ENCODE measurements at places on chromosomes 6 and 20.
A peak's percentile ranks its signal among the peaks of the same experiment; 100 is the strongest.

DNA sequence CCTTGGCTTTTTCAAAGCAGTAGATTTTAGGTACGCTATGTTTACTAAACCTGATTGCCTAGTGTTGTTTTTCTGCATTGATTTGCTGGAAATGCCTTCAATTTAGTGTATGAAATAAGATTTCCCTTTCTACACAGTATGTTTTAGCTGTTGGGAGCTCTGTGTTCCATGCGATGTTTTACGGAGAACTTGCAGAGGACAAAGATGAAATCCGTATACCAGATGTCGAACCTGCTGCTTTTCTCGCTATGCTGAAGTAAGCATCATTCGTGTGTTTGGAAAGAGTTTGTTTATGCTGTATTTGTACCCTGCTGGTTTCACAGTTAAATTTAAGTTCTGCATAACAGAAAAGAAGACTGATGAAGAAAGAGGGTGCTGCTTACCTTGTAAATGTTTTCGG is 1.9 kb downstream of the BTBD3 start:
- no peak for DNase-seq

- no peak for DNase-seq
Measured at GRCh38 chr6:7390226-7390878, 744 bp downstream of the RIOK1 start.

DNA sequence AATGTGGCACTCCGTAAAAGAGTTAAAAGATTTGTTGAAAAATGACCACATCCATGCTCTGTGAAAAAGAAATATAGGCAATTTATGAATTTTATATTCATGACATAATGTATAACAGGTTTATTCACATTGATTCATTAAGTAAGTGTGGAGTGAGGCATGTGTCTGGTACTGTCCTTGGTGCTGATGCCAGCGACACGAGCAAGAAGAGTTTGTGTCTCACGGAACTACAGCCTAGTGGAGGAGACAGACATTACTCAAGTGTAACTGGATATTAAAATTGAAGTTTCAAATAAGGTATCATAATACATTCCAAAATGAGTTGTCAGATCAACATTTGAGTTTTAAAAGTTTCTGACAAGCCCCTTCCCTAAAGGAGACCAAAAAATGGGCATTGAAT is 158.2 kb upstream of the PRND start:
- no peak for DNase-seq

- no peak for DNase-seq
Measured at GRCh38 chr6:4023240-4023639, 55.7 kb downstream of the FAM217A start.

DNA sequence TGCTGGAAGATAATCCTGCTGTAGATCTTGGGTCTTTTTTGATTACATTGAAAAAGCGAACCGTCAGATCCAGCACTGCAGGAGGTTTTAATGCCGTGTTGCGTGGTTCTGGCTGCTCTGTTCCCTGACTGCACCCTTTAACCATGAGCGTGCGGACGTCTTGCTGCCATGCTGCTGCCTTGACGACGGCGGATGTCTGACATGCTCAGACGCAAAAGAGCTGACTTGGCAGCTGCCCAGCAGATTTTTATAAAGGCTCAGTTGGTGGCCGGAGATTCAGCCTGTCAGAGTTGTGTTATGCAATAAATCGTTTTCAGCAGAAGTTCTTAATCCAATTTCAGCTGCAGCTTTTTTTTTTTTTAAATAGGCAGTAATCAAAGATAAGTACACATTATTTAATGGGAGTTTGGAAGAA is 119.4 kb downstream of the JARID2 start:
- peak; percentile 23 for DNase-seq

DNA sequence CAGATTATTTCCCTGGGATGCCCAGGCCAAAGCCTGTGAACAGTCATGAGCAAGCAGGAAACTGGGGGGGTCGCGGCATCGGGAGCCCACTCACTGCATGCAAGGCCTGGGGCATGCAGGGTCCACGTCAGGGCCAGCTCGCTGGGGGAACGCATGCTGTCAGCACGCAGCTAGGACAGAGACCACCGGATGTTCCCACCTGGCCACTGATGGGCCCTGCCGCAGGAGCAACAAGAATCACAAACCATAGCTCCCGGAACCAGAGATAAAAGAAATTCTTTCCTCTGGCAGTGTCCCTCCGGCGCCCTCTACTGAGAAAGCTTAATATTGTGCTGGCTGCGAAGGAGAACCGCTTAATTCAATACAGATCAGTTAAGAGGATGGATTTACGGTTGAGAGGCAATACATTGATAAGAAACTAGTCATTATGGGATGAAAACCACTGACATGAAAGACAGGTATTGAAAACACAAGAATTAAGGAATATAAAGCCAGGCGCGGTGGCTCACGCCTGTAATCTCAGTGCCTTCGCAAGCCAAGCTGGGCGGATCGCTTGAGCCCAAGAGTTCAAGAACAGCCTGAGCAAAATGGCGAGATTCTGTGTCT is 32.6 kb downstream of the C6orf15 start:
- DNase-seq = peak; percentile 43

DNA sequence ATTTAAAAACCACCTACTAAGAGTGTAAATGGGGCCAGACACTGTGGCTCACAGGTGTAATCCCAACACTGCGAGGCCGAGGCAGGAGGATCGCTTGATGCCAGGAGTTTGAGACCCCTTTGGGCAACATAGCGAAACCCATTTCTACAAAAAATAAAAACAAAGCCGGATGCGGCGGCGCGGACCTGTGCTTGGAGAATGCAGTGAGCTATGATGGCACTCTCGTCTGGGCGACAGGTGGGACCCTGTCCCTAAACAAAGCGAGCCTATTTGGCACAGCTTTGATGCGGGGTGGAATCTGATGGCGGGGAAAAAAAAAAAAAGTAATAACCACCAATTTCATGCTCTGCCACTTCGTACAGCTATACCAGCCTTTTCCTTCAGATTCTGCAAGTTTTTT is 1.1 kb downstream of the TCP1 start:
- DNase-seq = no peak

DNA sequence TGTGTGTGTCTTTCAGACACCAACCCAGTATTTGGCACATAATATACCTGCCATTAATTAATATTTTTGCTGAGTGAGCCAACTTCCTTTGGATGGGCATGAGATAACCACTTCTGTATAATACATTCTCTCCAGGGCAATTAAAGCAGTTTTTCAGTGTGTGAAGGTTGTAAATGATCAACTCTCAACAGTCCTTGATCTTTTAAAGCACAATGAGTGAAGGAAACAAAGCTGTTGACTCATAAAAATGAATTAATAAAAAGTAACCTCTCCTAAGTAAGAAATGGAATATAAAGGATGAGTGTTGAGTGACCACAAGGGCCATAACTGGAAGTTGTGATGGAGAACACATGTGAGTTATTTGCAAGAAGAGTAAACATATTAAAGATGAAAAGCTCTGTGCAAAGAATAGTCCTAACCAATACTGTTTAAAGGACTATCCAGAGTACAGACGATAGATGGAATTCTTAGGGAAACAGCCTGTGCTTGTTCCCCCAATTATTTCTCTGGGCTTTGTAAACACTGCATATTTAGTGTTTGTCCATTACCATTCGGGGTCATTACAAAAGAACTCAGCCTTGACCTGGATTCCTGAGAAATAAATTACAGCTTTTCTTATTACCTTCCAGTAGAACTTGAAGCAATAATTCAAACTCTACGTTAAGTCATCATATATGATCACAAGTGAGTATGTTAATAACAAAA is 446.2 kb downstream of the PLCB1 start:
- DNase-seq = no peak

DNA sequence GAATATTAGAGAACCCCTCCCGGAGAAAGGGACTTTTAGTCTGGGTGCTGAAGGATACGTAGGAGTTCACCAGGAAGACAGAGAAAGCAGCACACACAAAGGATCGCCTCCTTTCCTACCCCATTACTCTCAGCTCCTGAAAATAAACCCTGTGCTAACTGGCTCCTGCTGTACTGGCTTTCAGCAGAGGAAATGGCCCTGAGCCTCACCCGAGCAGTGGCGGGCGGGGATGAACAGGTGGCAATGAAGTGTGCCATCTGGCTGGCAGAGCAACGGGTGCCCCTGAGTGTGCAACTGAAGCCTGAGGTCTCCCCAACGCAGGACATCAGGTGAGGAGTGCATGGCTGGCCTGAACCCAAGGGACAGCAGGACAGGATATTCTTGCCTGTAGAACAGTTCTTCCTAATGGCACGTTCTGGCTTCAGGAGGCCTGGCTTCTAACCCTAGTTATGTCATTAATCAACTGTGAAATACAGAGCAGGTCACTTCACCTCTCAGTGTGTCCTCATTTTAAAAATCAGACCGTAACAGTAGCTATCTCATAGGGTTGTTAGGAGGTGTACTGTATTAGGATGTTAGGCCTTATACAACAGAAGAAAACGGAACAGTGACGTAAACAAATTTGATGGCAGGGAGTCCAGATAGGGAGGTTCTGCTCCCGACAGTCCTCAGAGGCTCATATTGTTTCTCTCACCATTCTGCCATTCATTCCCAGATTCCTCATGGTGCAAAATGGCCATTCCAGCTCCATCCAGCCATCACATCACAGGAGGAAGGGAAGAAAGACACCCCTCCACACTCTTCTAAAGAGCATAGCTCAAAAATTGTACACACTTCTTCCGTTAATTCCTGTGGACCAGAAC is 1.8 kb downstream of the RBCK1 start:
- DNase-seq = no peak

GRCh38 chr6:5937169-5937909 is 69.4 kb downstream of the NRN1 start:
- DNase-seq = no peak
